Amniotic stem cell (primary cell): ENCODE measurements at places on chromosomes 16 and 17.

GRCh38 chr17:73262676-73263642 is 1.3 kb upstream of the CPSF4L start:
- no peak for DNase-seq

DNA sequence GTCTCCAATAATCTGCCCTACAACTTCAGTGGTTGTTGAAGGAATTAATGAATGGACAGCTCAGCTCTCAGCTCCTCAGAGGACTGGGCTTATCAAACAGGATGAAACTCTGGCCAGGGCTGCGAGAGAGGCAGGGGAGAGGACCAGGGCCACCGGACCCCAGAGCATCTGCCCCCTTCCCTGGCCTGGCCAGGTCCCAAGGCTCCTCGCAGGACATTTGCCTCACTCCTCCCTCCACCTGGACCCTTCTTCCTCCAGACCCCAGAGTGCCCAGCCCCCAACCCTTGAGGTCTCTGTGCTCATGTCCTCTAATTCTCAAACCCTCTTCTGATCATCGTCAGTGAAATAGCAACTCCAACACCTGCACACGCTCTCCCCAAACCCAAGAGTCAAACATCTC is 3.7 kb downstream of the CD300C start:
- DNase-seq: no peak

- no peak for DNase-seq
Observed at GRCh38 chr16:931626-932500, 38.9 kb downstream of the LMF1 start.

- no peak for DNase-seq
Observed at GRCh38 chr16:81533175-81533507, 88.5 kb downstream of the CMIP start.

DNA sequence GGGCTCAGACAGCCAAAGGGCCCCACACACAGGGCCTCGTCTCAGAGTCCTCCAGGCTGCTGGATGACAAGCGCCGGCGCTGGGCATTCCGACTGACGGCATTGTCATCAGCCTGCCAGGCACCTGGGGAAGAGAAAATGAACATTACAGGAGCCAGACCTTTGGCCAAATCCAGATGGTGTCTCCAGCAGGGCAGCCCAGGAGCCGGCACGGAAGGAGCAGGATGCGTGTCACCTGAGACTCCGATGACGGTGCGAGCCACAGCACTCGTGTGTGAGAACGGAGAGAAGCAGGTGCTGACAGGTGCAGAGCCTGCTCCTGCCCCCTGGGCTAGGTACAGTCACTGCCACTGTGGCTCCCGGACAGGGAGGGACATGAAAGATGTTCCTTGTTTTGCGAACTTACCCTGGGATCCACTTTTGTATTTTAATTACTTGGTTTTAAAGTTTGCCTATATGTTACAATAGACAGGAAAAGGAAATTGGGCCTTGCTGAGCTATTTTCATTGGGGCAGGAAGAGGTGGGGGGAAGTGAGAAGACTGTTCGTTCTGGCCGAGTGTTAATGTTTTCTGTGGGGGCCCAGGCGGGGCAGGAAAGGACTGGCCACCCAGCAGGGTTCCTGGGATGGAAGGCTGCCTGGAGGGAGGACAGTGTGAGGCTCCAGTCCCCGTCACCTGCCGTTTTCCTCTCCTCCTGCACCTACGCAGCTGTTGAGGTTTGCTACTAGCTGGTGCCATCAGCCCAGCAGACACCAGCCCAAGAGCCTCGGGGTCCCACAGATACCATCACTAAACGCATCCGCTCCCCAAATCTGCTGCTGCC is 4.4 kb upstream of the FOXJ1 start:
- DNase-seq: no peak
